ENCODE measurements at places on chromosomes 2 and 18.

- DNase-seq: no peak
Measured at GRCh38 chr2:53631313-53632125, 136.1 kb upstream of the CHAC2 start.

DNA sequence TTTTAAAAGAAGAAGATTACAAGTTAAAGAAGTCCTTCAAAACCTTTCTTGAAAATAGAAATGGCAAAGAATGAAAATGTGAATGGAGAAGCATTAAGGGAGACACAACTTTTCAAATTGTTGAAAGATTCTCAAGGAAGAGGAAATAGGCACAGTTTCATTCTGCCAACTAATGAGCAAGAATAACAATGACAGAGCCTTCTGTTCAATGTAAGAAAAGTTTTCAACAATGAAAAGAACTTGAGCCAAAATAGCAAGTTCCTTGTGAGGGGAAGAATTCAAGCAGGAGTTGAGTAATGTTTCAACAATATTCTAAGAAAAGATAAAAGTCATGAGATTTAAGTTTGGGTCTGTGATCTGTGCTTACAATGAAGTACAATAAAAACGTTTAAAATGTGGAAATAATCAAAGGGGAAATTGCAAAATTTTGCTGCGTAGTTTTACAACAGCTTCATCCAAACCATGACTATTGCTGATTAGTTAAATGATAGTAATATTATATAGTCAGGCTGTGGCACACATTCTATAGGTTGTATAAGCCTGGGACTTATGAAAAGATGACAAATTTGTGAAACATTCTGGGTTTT lies 122.6 kb downstream of the METTL4 start:
- DNase-seq: no peak

DNA sequence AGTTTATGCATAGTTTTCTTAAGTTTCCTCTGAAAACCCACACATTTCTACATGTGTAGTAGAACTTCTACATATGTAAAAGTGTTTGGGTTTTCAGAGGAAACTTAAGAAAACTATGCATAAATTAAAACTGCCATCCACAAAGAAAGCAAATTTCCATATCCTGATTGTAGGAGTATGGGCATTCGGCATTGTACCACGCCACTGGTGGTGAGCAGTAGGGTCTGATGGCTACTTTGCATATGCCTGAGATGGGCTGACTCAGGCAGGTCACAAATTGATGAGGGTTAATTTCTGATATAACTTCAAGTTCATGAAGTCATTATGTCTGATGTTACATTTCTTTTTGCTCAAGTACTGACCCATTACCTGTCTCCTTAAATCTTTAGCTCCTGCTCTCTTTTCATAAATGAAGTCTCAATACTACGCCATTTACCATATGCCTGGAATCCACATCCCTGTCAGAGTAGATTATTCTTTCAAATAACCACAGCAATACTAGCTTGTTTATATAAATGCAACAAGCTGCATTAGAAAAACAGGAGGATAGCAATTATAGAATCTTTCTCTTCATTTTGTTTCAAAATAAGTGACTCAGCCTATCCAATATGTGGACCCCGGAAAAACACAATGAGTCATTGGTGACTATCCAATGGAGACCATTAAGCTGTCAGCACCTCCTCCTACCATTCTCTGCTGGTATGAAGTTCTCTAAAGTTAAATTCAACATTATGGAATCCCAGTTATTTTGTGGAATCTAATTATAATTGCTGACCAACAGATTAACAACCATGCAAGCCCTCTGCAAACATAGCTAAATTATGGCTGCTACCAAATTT lies 355.2 kb upstream of the UBE2E3 start:
- DNase-seq: no peak

GRCh38 chr2:81901017-81901416 lies 1596.5 kb upstream of the LRRTM1 start:
- no peak for DNase-seq

DNA sequence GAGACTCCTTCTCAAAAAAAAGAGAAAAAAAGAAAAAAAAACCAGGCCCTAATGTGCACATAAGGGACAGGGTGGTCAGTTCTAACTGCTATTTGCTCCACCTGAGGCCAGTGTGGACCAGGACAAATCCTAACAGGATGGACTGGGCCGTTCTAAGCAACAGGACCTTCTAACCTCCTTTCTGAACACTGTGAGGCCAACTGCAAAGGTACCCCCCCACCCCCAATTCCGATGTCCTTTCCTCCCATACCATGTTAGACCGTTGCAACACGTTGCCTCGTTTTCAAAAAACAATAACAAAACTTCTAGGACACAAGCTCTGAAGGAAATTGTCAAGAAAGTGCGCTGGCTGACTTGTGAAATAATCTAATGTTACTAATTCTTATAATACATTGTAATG lies 1.2 kb downstream of the THAP4 start:
- DNase-seq: no peak

DNA sequence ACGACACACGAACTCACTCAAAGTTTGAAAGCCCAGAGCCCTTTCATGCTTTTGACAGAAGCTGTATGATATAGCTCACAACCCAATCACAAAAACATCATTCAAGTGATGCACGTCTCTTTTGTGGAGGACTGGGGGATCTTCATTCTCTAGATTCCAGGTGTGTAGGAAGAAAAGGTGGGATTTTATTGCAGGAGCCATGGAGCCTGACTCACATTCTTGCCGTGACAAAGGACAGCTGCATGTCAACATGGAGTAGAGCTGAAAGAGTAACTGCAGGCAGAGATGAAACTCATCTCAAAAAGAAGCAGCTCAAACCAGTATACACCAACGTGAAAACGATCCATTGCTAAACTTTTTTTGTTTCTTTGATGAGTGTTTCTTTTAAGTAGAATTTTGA lies 50.9 kb upstream of the PDE1A start:
- no peak for DNase-seq

Data from activated T-helper 1 cell treated with Interleukin-2 at 50 U/mL for 16 hours (primary cell).